GDM1 (cell line): ENCODE measurements at places on chromosomes 4 and X.

- DNase-seq, result no peak
Observed at GRCh38 chr4:121838136-121838535, 14.5 kb upstream of the CCNA2 start.

DNA sequence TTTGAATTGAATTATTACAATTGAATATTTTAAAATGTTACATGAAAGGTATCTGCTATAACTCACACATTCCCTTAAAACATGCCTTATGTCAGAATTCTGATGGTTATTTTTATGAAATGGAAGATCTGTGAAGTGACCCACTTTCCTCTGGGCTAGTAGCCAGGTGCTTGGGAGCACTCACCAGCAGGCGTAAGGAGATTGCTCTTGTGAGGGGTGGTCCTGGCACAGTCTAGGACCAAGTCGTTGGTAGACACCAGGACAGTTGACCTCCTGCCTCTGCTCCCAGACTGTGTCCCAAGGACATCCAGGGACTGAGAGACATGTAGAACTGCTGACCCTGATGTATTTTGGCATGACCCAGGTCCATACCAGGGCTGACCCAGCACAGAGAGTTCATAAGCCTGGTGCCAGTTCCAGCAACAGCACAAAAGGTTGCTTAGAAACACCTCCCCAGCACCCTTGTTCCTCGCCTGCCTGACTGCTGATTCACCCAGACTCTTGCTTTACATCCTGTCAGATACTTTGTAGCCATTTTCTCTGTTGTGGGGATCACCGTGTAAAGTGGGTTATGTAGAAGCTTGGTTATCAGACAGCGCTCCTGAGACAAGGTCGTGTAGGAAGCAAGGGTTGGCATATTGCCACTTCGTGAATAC, 48.5 kb downstream of the NELFA start:
- DNase-seq, result no peak

DNA sequence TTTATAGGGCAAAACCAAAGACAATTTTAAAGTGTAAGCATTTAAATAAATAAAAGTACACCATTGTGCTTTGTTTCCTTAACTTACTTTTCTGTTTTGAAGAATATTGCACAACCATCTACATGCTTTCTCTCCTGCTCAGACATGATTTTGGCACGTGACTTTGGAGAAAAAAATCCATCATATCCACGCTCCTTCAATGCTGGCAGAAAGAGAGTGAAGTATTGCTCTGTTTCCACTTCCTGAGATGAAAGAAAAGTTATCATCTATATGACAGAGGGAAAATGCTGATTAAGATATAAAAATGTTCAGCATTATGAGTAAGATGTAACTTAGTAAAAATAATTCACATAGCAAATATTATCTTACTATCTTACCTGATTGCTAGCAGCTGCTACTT, 77.1 kb downstream of the CNOT6L start:
- DNase-seq, result no peak

DNA sequence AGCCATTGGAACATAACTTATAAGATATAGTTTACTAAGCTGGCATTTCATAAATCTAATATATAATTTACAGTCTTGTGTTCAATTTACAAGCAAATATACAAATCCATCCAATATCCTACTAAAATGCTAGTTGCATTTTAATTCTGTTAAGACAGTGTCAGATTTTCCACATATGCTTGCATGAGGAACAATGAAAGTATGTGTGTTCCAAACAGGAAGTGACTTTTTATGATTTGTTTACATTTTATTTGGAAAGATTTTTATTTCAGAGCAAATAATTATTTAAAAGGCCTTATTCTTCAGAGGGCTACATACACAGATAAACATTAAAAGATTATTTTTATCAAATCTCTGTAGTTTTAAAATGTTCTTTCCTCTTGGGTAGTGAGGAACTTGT, 130.1 kb downstream of the KLHL34 start:
- DNase-seq, result no peak

DNA sequence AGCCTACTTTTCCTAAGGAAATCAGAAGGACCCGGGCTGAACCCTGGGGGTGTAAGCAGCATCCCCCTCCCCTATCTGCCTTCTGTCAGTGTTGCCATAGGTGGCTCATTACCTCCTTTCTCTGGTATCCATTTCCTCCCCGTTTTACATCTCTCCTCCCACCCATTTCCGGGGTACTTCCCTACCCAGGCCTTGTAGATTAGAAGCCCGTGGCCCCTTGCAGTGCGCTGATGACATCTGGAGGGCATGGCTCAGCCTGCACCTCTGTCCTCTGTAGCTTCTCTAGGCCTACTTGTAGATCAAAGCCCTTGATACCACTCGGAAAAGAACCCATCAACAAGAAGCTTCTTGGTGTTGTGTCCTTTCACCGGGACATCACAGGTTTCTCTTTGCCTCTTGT, 71.8 kb downstream of the NBDY start:
- no peak for DNase-seq

GRCh38 chr4:83785891-83786290, 250.0 kb downstream of the GPAT3 start:
- DNase-seq, result no peak

DNA sequence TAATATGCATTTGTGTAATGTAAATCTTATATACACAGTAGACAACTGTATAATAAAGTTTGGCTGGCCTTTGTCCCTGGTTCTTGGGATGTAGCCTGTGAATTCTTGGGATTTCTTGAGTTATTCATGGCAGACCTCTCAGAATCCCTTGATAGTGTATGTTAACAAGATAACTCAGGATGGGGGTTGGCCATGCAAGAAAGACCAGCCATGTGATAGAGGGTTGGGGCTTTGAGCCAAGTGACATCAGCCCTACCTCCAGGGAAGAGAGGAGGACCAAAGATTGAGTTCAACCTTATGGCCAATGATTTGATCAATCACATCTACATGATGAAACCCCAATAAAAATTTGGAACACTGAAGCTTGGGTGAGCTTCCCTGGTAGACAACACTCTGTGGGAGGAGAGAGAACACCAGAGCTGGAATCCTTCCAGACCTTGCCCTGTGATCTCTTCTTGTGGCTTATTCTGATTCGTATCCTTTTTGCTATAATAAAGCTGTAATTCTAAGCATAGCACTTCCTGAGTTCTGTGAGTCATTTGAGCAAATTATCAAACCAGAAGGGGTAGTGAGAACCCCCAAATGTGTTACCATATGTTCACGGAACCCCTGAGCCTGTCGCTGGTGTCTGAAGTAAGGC, 11.3 kb downstream of the SLC2A9 start:
- DNase-seq, result no peak

- no peak for DNase-seq
Observed at GRCh38 chr4:4413806-4414205, 26.9 kb downstream of the NSG1 start.

DNA sequence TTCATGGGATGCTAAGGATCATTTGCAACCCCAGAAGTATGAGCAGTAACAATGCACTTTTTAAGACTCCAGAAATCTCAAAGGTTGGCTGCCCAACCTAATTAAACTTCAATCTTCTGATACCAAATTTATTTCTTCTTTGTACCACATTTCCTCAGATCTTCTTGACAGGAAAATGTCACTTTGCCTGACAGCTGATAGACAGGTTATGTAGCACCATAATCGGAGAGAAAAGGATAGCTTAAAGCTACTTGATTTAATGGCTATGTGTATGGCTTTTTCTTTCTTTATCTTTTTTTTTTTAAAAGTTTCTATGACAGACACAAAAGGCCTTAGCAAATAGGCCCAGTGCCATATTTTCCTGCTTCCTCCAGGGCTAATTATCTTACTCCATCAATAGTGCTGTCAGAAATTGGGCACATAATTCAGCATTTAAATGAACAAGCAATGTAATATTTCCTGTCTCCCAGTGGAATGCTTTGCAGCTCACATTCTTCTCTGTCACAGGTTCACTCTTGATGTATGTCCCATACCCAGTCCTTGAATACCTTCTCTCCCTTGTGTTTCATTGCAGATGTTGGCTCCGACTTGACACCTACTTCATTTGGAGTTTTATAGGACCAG, 795.7 kb downstream of the ADGRL3 start:
- no peak for DNase-seq

DNA sequence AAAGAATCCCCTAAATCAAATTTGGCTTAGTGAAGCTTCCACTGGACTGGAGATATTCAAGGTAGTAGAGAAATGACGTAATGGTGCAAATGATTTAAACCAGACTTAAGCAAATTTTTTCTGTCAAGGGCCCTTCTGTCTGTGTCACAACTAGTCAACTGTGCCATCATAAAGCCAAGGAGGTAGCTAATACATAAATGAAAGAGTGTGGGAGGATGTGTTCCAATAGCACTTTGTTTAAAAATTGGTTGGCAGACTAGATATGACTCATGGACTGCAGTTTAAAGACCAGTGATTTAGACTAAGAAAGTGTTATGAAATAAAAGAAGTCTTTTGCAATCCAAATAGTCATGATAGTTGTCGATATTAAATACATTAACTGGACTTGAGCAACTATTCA, 24.3 kb upstream of the TEX13C start:
- DNase-seq, result no peak

- DNase-seq, result no peak
Observed at GRCh38 chrX:39161611-39162255, 360.5 kb downstream of the MID1IP1 start.

DNA sequence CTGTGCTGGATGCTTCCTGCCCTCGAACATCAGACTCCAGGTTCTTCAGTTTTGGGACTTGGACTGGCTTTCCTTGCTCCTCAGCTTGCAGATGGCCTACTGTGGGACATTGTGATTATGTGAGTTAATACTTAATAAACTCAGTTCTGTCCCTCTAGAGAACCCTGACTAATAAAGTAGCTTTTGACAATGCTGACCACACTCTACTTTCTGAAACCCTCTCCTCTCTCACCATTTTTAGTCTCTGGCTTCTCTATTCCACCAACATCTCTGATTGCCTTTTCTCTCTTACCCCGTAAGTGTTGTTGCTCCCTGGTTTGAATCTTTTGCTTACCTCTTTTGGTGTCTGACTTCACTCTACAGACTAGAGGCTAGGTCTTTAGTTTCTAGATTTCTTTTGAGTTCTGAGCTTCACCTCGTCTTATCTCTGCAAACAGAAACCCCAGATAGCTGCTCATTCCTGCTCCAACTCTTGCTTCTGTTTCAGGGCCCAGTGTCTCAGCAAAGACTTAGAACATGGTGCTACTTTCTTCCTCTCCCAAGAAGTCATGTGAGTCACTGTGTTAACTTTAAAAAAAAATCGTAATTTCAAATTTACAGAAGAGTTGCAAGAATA, 11.4 kb downstream of the TMSB4X start:
- no peak for DNase-seq

- no peak for DNase-seq
Observed at GRCh38 chr4:58166490-58166889, 1056.3 kb upstream of the IGFBP7 start.

DNA sequence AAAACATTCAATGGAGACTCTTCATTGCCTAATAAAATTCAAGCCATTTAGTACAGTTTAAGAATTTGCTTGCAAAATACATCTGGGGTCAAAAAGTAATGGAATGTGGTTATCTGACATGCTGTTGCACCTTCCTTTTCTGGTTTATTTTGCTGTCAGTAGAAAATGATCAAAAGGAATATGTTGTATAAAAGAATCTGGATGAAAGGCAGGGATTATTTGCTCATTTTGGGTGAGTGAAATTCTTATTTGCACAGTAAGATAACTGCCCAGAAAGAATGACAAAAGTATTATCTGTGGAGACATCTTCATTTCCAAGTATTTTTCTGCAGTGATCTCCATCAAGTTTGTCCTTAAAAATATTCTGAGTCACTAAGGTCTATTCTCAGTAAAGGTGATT, 30.4 kb downstream of the BOD1L1 start:
- DNase-seq, result no peak

- no peak for DNase-seq
Observed at GRCh38 chrX:70166601-70167590, 10.4 kb upstream of the DGAT2L6 start.

DNA sequence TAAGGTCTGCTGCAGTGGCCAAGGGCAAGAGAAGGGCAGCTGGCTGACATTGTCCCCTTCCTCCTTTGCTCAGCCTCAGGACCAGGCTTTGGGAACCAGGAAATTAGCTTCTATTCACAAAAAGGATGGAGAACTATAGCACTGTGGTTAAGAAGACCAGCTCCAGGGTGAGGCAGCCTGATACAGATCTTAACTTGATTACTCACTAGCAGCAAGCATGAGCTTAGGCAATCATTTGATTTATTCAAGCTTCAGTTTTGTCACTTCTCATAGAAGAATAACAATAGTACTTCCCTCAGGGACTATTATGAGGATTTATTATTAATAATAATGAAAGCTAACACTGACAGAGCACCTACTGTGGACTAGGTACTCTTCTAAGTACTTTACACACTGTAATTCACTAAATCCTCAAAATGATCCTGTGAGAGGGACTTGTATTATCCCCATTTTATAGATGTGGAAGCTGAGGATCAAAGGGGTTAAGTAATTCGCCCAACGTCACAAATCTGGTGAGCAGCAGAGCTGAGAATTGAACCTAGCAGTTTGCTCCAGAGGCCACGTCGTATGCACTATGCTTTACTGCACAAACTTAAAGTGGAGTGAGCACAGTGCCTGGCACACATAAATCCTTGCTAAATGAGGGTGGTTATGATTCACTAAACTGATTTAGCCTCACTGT, 130.4 kb upstream of the PAK3 start:
- no peak for DNase-seq

DNA sequence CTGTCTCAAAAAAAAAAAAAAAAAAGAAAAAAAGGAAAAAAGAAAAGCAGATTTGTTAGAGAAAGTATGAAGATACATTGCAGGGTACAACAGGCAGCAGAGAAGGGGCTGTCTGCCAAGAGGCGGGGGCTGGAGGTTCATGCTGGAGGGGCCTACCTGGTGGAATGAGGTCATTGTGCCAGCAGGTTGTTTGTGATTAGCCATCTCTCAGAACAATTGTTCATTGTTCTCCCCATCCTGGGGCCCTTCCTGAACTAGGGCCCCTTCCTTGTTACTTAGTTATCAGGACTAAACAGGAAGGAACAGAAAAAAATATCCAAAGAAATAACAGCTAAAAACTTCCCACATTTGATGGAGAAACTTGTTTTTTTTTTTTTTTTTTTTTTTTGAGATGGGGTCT, 14.0 kb upstream of the GPKOW start:
- no peak for DNase-seq

- peak; percentile 19 for DNase-seq
Observed at GRCh38 chrX:13085526-13085925, 41.1 kb upstream of the FAM9C start.

DNA sequence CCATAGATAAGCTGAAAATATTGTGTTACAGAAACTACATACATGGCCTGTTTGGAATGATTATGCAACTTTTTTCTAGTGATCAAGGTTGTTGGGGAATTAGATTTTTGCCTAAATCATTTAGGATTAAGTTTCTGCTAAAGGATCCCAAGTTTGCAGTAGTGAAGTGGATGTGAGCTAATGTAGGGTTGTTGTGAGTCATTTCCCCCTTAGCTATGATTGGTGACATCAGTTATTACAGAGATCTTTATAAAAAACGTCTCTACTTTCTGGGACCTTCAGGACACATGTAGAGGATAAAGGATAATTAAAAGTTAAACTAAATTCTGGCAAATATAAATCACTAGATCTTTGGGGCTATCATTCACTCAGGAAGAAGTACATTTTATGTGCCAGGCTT, 133.3 kb downstream of the GATB start:
- no peak for DNase-seq

- DNase-seq, result no peak
Observed at GRCh38 chr4:44162538-44163270, 285.9 kb downstream of the KCTD8 start.

- no peak for DNase-seq
Observed at GRCh38 chr4:185591679-185592141, 56.4 kb upstream of the PDLIM3 start.
